NCI-H1092 treated with DMSO at 0.1 percent for 48 hours (cell line): ENCODE measurements at places on chromosomes 7 and 10.

DNA sequence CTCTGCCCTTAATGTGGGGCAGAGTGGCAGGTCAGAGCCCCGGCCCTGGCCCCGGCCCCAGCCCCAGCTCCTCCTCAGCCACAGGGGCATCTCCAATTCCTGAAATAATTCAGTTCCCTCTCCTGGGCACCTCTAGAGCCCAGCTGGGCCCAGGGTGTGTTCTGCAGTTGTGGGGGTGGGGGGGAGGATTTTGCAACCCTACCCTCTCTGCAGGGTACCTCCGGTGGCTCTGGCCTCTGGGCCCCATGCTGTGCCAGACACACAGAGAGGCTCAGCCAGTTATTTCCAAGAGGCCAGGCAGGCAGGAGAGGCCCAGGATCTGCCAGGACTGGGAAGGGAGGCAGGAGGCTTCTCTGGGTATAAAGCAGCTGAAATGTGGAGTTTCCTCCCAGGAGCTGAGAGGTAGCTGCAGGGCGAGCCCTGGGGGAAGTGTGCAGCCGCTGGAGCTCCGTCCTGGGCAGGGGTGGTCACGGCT, 47.9 kb downstream of the PWWP2B start:
- peak; percentile 27 for DNase-seq

GRCh38 chr7:45986355-45987298, 65.6 kb upstream of the IGFBP3 start:
- DNase-seq = no peak

- no peak for DNase-seq
Measured at GRCh38 chr7:29858191-29858951, 52.1 kb downstream of the WIPF3 start.

DNA sequence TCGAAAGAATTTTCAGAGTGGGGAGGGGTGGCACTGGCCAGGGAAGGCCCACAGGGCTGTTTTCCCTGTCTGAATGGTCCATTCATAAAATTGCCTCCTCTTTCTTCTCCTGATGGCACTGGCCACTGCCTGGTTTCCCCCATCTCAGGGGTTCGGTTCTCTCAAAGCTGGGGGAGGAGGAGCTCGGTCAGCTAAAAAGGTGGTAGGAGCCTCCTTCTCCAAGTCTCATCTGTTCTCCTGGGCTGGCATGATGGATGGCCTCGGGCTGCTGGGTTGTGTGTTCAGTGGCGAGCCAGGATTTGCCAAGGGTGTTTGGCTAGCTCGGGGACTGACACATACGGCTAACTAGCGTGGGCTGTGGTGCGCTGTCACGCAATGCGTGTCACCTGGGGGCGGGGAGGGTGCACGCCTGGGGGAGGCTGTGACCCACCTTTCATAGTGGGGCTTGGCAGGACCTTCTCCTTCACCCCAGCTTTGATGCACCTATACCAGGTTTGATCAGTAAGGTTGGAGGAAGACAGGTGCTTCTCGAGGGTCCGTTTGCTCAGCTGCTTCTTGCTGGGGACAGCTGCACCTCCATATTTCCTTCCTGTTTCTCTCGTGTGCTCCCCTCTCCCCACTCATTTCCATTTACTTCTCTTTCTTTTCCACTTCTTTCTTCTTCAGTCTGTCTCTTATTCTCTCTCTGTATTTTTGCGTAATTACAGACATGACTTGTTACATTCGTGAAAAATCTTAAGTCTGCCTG, 36.3 kb downstream of the RBM20 start:
- peak; percentile 5 for DNase-seq

- no peak for DNase-seq
Measured at GRCh38 chr10:33238643-33239042, 95.8 kb downstream of the NRP1 start.

- no peak for DNase-seq
Measured at GRCh38 chr7:143958781-143959180, 4.1 kb downstream of the OR2F1 start.

DNA sequence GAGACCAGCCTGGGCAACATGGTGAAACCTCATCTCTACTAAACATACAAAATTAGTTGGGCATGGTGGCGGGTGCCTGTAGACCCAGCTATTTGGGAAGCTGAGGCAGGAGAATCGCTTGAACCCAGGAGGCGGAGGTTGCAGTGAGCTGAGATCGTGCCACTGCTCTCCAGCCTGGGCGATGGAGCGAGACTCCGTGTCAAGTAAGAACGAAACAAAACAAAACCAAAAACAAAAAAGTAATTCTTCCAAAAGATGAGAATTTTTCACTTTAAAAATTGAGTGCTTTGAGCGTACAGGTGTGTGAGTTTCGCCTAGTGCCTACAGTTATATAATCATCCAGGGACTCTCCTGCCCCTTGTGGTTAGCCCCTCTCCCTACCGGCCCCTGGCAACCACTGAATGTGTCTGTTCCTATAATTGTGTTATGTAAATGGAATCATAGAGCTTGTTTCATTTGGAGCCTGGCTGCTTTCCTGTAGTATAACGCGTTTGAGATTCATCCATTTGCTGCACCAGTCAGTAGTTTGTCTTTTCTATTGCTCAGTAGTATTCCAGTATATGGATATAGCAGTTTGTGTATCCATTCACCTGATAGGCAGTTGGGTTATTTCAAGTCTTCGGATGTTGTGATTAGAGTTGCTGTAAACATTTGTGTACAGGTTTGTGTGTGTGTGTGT, 80.0 kb downstream of the RBM33 start:
- no peak for DNase-seq

DNA sequence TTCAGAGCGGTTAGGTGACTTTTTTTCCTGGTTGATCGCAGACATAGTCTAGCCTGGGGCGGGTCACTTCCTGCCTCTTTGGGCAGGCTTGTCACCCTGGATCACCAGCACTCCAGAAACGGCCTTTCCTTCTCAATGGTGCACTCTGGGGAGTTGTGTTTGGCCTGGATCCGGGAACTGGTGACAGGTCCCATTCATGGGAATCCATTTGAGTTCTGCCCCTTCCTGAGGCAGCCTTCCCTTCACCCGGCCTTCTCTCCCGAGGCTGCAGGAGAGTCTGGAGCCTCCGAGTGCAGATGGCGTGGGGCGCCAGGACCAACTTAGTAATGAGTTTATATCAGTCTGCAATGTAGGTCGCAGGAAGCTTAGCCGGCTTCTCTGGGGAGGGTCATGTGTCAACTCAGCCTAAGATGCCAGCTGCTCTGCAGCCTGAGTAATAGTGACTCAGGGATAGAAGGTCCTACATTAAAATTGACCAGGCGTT, 54.2 kb downstream of the TACR2 start:
- no peak for DNase-seq

GRCh38 chr10:111233439-111233838, 156.6 kb downstream of the ADRA2A start:
- no peak for DNase-seq

DNA sequence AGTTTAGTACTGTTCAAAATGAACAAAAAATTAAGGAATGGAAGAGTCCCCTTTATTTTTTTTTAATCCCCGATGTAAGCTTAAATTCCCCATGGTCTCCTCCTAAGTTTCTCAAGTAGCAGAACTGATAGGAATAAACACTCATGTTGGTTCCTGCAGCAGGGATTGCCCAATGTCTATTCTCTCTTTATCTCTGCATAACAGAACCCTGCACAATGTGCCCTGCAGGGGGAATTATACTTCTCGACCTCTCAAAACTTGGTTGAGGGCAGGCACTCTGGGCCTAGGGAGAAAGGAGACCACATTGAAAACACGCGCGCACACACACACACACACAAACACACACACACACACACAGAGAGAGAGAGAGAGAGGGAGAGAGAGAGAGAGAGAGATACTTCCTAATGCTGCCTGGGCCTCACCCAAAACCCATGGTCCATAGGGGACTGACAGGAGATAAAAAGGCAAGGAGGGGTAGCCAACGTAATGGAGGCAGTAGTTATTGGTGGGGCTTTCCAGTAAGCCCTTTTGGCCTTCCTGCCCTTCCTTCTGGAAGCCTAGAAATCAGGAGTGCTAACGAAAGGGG, 22.7 kb downstream of the JAZF1 start:
- no peak for DNase-seq

GRCh38 chr10:132506711-132507408, 30.7 kb upstream of the INPP5A start:
- DNase-seq = no peak

DNA sequence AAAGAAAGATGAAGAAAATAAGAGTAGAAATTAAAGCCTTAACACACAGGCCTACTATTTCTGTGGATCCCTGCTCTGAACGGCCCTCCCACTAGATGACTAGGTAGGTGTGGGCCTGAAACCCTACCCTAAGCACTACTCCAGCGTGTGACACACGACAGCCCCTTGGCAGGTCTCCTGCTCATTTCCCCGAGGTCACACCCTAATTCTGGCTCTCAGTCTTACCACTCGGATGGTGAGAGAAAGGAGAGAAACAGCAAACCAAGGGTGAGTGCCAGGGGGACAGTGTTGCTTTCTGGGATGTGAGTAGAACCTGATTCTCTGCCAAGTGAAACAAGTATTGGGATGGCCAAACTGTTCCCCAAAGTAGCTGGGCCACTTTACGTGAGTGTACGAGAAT, 12.1 kb downstream of the GALNTL5 start:
- no peak for DNase-seq

- no peak for DNase-seq
Measured at GRCh38 chr7:156753229-156753560, 112.6 kb downstream of the RNF32 start.

GRCh38 chr7:85773116-85773728, 586.4 kb upstream of the SEMA3D start:
- no peak for DNase-seq

GRCh38 chr10:13139150-13139549, 22.2 kb upstream of the MCM10 start:
- no peak for DNase-seq

- DNase-seq = peak; percentile 43
Measured at GRCh38 chr10:128263891-128264688, 137.9 kb upstream of the MKI67 start.

GRCh38 chr10:36425131-36425797, 700.1 kb upstream of the ANKRD30A start:
- DNase-seq = no peak

DNA sequence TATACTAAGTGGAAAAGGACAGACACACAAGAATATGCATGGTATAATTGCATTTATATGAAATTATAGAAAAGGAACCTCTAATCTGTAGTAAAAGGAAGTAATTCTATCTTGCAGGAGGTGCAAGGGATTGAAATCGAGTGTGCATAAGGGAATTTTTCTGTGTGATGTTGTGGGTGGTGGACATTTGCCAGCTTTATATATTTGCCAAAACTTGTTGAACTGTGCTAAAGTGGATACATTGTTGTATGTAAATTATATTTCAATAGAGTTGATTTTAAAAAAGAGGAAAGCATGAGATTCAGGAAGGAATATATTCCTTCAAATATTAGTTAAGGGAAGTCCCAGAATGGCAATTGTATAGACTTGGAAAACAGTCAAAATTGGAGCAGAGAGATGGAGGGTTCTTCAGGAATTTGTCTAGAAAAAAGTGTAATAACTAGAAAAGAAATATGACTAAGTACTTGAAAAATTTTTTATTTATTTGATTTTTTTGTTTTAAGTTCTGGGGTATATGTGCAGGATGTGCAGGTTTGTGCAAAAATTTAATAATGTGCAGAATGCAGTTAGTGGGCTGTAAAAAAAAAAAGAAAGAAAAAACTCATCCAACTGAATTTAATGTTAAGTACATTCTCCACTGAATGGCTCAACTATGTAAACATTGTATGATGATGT, 96.1 kb downstream of the ARL4A start:
- DNase-seq = no peak

DNA sequence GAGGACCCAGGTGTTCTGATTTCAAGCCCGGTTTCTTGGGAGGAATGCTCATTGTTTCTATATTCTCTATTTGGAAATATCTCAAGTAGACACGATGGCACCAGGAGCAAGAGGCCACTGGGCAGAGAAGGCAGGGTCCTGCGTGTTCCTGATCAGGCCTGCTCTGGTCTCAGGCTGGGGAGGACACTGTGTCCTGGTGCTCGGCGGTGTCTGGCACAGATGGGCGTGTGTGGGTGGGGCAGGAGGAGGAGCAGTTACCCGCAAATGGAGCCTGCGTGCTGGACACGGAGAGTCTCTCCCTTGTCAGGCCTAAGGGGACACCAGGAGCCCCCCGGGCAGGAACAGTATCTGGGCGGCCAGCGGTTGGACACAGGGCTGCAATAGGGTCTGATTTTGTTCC, 25.9 kb upstream of the GOLGA7B start:
- no peak for DNase-seq

DNA sequence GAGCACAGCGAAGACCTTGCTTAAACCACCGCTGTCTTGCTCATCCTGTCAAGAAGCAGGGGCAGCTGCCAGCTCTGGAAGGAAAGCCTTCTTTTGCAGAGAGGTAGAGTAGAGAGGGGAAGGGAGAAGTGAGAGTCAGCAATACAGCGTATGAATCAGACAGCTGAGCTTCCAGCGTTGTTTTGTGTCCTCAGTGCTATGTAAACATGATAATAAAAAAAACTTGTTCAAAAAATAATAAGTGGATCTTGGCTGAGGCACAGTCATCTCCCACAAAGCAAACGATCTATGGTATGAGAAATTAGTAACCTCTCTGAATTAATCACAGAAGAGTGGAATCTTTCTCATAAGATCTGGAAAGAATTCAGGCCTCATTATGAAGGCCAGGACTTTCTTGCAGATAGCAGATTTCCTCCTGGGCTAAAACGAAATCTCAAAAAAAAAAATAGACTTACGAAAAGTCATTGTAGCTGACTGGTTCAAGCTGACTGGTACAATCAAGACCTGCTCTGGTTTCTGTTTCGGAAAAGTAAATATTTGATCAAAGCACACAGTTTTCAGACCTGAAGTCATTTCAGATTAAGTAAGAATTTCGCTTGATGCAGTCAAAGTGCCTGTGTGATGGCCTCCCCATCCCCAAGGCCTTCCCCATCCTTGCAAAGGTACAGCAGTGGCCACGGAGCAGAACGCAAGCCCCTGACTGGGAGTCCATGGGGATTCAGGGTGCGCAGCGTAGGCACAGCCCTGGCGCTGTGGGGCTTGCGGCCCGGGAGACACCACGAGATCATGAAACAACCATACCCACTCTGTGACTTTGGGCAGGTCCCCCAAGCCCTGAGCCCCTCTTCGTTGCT, 29.4 kb downstream of the CHST15 start:
- peak; percentile 37 for DNase-seq

GRCh38 chr7:132580277-132580676, 4.0 kb upstream of the PLXNA4 start:
- DNase-seq = peak; percentile 10

DNA sequence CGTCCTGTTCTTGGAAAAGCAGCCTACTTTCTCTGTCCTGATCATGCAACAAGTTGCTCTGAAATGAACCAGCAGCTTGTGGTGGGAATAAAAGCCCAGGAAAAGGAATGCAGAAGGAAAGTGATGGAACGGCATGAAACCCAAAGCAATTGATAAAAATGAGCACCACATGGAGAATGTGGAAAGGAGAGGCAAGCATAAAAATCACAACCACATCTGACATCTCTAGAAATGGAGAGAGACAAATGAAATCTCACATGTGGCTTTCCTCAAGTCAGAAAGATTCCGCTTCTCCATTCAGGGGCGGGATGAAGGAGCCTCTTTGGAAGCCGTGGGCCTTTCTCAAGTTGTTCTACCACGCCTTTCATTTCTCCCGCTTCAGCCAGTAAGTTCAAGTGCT, 631.7 kb upstream of the GALNT17 start:
- DNase-seq = no peak
